Stimulated activated CD4-positive, alpha-beta T cell treated with anti-CD3 and anti-CD28 coated beads, Interleukin-15, amount 100 ng/mL, for 1 hour (primary cell): ENCODE measurements at places on chromosomes 7 and 10.

DNA sequence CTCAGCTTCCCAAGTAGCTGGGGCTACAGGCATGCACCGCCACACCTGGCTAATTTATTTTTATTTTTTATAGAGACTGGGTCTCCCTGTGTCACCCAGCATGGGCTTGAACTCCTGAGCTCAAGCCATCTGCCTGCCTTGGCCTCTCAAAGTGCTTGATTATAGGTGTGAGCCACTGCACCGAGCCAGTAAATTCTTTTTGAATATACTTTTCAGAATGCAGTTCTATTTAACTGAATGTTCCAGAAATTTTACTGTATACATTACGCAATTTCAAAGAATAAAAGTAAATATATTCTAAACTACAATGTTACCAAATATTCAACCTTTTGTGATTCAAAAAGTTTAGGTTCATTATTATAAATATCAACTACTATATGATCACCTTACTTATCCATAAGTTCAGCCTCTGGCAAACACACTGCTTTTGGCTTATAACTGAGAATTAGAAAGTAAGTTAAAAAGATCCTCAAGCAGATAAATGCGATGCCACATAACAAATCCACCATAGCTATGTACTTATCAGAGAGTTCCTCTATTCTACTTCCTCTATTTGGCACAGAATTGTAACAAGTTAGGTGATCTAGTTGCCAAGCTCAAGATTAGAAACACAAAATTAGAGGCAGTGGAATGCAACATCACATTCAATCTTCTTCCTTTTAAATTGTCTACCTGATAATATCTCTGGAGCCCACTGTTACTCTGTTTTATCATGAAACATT lies 118.2 kb downstream of the ANK3 start:
- no peak for DNase-seq

DNA sequence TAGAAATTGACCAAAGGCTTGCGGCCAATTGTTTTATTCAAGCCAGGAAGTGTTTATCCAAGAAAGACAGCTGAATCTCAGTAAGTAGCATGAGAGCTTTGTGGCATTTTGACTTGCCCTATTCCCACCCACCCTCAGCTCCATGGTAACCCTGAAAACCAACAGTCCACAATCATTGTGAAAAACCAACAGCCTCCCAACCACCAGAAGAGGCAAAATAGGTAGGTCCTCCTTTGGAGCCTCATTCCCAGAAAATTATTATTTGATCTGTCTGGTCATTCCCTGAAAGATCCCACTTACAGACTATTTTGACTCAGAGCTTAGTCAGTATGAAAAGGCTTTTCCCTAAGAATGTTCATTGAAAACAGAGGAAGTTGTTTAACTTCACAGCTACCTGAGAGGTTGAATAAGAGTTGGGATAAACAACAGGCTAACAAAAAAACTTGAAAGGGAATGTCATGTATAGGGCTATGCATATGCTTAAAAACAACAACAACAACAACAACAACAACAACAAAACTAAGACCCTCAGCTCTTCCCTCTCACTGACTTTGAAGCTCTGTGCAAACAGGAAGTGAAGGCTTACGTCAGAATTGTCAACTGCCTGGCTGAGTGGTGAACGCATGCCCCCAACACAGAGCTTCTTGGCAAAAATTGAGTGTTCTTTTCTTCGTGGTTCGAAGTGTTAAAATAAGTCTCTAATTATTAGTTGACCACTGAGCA lies 11.2 kb downstream of the KPNA7 start:
- no peak for DNase-seq

DNA sequence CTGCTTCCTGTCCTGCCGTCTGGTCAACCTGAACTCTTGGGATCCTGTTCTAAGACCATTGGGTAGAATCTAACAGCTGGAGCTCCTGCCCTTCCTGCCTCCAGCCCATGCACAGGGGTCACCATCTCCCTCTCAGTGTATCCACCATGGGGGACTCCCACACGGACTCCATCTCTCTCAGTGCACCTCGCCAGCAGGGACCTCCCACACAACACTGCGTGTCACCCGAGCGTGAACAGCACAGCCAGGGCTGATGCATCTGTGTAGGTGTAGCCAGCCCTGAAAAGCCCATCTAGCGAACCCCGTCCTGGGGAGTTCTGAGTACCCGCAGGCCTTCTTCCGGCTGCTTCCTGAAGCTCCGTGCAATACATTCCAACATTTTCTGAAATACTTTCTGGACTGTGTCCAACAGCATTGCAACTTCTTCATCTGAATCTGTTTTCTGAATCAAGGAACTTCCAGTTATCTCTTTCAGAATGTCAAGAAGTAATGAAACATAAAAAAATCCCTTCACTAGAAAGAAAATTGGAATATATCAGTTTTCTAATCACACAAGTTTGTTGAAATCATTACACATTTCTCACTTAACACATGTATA lies 52.5 kb downstream of the NCAPG2 start:
- no peak for DNase-seq

- DNase-seq = no peak
Measured at GRCh38 chr7:41305001-41305400, 397.9 kb downstream of the INHBA start.

- DNase-seq = no peak
Measured at GRCh38 chr7:155428171-155428834, 29.6 kb upstream of the EN2 start.

DNA sequence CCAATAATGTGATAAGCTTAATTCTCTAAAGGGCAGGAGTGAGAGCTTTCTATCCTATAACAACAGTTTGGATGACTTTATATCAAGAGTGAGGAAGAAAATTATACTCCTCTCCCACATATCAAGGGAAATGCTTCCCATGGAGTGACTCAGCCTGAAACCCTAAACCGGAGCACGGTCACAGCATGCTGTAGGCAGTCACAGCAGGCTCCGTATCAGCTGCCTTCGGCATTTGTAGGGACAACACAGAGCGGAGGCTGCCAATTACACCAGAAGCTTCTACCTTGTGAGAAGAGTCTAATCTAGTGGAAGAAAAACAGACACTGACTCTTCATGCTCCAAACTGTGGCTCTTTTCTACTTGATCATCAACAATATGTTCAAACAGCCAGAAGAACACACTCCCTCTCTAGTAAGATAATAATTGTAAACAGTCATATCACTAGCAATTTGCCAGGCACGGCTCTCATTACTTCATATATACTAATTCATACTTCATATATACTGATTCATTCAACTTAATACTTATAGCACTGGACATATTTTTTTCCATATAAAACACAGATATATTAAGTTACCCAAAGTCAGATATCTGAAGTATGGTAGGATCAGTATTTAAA lies 65.9 kb downstream of the DGKB start:
- DNase-seq = no peak

DNA sequence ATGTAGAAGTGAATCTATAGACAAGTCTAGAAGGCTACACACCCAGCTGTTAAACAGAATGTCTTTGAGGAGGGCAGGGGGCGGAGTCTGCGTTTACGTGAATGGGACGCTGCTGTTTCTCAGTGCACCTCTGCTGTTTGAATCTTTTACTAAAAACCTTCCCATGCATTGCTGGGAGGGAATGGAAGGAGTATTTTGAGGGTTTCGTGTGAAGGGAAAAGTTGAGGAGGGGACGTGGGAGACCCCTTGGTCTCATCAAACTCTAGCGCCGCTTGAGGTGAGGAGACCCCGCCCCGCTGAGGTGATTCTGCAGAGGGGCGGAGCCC lies 492 bp upstream of the VCL start:
- DNase-seq = no peak
